ENCODE measurements at places on chromosomes 13 and 19. TPM values are rescaled to one million over a fixed set of nuclear protein-coding genes. Genes with fewer than 3 reads are reported as not detected.

Gene PAN3
- 33.3 TPM for total RNA-seq

Gene NEK5
- total RNA-seq: 0.27 TPM

Gene CTXN1
- 0.54 TPM for total RNA-seq

DNA sequence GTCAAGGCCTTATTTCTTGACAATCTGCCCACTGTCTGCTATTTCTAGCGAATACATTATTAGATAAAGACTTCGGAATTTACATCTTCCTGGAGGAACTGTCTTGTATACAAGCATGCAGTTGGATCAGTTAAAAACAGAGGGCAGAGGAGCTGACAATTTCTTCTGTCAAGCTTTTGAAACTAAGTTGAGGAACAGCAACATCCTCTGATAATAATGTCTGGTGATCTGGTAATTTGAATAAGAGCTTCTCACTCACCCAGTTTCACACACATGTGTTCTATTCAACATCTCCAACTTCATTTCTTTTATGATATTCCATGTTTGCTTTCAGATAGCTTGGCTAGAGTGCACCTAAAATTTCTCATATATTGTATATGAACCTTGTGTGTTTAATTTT is 50.2 kb downstream of the MTMR6 start:
- no peaks in the 10 kb centered on the region for H3K27me3 ChIP-seq
- H3K27ac ChIP-seq: no peak overlapping the region
- no peaks in the 10 kb centered on the region for H3K4me1 ChIP-seq
- H3K36me3 ChIP-seq: no peaks in the 10 kb centered on the region
- DNase-seq: no peak

GRCh38 chr19:16160445-16160942 is 12.8 kb downstream of the CIB3 start:
- no peak overlapping the region for H3K4me3 ChIP-seq
- H3K36me3 ChIP-seq: no peaks in the 10 kb centered on the region
- H3K27ac ChIP-seq: no peak overlapping the region

Gene ZNF177
- total RNA-seq: 1.9 TPM

GRCh38 chr13:33723365-33723764 is 94.6 kb upstream of the RFC3 start:
- H3K4me1 ChIP-seq: peaks cover 21% of the 10 kb centered on the region
- no peak for DNase-seq

DNA sequence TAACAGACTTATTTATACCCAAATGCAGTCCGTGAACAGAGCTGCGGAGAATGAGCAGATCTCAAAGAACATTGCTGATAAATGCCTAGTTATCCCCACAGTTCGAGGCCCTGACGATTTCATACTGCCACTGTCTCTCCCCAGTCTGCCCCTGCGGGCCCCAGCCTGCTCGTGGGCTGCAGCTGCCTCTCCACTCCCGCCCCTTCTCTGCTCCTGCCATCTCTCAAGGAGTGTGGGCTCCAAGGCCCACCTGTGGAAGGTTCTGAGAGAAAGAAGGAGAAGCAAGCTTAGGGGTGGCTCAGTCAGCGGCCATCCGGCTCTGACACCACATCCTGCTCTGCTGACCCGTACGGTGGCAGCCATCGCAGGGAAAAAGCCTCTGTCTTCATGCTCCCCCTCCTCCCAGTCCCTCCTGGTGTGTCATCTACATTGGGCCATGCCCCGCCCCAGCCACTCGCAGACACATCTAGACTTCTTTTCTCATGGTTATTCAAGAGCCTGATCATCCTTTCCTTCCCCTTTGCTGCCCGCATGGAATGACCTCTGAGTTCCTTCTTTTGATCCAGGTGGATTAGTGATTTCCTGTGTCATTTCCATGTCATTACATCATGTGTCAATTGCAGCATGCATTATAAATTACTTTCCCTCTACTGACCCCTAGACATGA is 52.0 kb downstream of the EPS15L1 start:
- H3K4me3 ChIP-seq: no peak overlapping the region
- H3K27ac ChIP-seq: no peak overlapping the region
- peaks cover 49% of the 10 kb centered on the region for H3K36me3 ChIP-seq
- no peak for DNase-seq

- H3K27ac ChIP-seq: no peak overlapping the region
- no peak overlapping the region for H3K4me3 ChIP-seq
- DNase-seq: no peak
Observed at GRCh38 chr13:47119575-47120235, 222.9 kb upstream of the HTR2A start.

- H3K4me1 ChIP-seq: peaks cover 3% of the 10 kb centered on the region
- H3K27ac ChIP-seq: no peak overlapping the region
- no peak overlapping the region for H3K4me3 ChIP-seq
- H3K36me3 ChIP-seq: no peaks in the 10 kb centered on the region
- H3K27me3 ChIP-seq: no peaks in the 10 kb centered on the region
Observed at GRCh38 chr13:107124129-107124718, 556.3 kb upstream of the ARGLU1 start.

Gene NLRP9
- not detected for total RNA-seq

Gene C2CD4C
- total RNA-seq: 1.6 TPM

- no peaks in the 10 kb centered on the region for H3K27me3 ChIP-seq
- H3K4me1 ChIP-seq: no peaks in the 10 kb centered on the region
- H3K4me3 ChIP-seq: no peak overlapping the region
- H3K36me3 ChIP-seq: no peaks in the 10 kb centered on the region
- no peak for DNase-seq
- H3K27ac ChIP-seq: no peak overlapping the region
Observed at GRCh38 chr13:71090990-71091389, 776.0 kb downstream of the DACH1 start.

Gene ZNF285
- total RNA-seq: 0.27 TPM

GRCh38 chr19:49987159-49987698 is 26.3 kb upstream of the SIGLEC11 start:
- no peaks in the 10 kb centered on the region for H3K4me1 ChIP-seq
- no peak overlapping the region for H3K4me3 ChIP-seq
- DNase-seq: peak; percentile 66
- no peaks in the 10 kb centered on the region for H3K27me3 ChIP-seq
- H3K27ac ChIP-seq: no peak overlapping the region

- no peaks in the 10 kb centered on the region for H3K27me3 ChIP-seq
- peaks cover 21% of the 10 kb centered on the region for H3K4me1 ChIP-seq
- no peaks in the 10 kb centered on the region for H3K36me3 ChIP-seq
- H3K4me3 ChIP-seq: no peak overlapping the region
- no peak overlapping the region for H3K27ac ChIP-seq
- no peak for DNase-seq
Observed at GRCh38 chr13:98225036-98225940, 48.2 kb upstream of the RNF113B start.

GRCh38 chr19:34507414-34508067 is 26.0 kb downstream of the WTIP start:
- H3K4me3 ChIP-seq: no peak overlapping the region
- no peaks in the 10 kb centered on the region for H3K27me3 ChIP-seq
- no peaks in the 10 kb centered on the region for H3K36me3 ChIP-seq
- H3K4me1 ChIP-seq: no peaks in the 10 kb centered on the region

GRCh38 chr19:50003810-50004419 is 21.3 kb downstream of the VRK3 start:
- DNase-seq: peak; percentile 59
- peak overlapping the region; percentile 56 for H3K4me3 ChIP-seq
- peak overlapping the region; percentile 97 for H3K27ac ChIP-seq
- H3K27me3 ChIP-seq: no peaks in the 10 kb centered on the region
- peaks cover 29% of the 10 kb centered on the region for H3K4me1 ChIP-seq

DNA sequence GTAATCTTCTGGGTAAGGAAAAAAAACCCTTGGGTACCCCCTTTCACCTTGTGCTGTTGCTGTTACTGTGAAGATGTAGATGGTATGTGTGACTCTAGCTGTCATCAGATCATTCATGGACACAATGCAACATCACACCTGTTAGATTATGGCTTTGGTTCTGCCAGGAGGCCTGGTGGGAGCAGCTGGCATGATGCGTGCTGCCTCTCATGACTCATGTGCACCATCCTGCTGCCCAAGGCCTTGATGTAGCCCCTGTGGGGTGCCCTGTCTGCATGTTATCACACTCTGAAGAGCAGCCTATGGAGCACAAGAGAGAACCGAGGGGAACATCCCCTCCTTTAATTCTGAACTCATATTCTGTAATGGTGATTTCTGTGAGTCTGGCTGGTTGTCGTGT is 57.7 kb upstream of the TEX29 start:
- no peak for DNase-seq
- H3K36me3 ChIP-seq: peaks cover 22% of the 10 kb centered on the region
- no peak overlapping the region for H3K4me3 ChIP-seq

- H3K36me3 ChIP-seq: no peaks in the 10 kb centered on the region
- no peak for DNase-seq
- no peak overlapping the region for H3K27ac ChIP-seq
- H3K27me3 ChIP-seq: no peaks in the 10 kb centered on the region
- H3K4me3 ChIP-seq: no peak overlapping the region
Observed at GRCh38 chr13:28750187-28751045, 31.6 kb upstream of the SLC46A3 start.

Gene WDR87
- not detected for total RNA-seq

DNA sequence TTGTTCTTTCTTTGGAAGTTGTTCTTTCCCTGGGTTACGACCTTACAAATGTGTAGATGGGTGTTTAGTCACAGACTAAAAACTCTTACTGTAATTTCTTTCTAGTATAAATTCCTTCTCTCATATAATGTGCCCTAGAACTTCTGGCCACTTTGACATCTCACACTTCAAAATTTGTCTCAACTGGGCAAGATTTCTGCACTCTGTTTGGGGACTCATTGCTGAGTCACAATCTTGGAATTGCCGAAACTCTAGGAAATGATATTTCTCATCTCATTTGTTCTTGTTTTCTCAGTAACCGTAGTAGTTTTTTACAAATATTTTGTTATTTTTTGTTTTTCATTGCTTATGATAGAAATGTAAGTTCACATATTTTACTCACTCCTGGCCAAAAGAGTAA is 2523.2 kb upstream of the PCDH20 start:
- no peaks in the 10 kb centered on the region for H3K36me3 ChIP-seq
- no peak overlapping the region for H3K27ac ChIP-seq
- no peak for DNase-seq
- no peaks in the 10 kb centered on the region for H3K4me1 ChIP-seq

DNA sequence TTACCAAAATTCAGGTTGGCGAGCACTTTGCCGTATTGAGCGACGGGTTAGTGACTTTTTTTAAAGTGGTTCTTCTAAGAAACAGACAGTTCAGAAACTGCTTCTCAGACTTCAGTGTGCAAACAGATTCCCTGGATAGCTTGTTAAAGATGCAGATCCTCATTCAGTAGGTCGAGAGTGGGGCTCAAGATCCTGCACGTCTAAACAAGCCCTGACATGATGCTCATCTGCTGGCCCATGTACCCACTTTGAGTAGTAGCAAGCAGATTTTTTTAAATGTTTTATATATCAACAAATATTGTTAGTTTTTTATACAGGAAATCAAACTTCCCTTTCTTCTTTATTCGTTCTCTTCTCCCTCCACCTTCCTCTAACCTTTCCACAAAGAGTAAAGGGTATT is 7.3 kb downstream of the METTL21C start:
- H3K27me3 ChIP-seq: no peaks in the 10 kb centered on the region
- H3K4me1 ChIP-seq: no peaks in the 10 kb centered on the region
- no peaks in the 10 kb centered on the region for H3K36me3 ChIP-seq
- DNase-seq: no peak
- no peak overlapping the region for H3K4me3 ChIP-seq

- H3K27ac ChIP-seq: peak within 1 kb of the TSS; percentile 78
- H3K36me3 ChIP-seq: no peaks in the 10 kb centered on the region
- peak within 1 kb of the TSS; percentile 80 for H3K4me3 ChIP-seq
- peak; percentile 38 for DNase-seq
- H3K4me1 ChIP-seq: peaks cover 18% of the 10 kb centered on the region
Observed at GRCh38 chr19:18683109-18683957, at the start of gene CRTC1. CRTC1 (plus strand) TSS chr19:18683680; CDS start chr19:18683703, 23 bp downstream.

DNA sequence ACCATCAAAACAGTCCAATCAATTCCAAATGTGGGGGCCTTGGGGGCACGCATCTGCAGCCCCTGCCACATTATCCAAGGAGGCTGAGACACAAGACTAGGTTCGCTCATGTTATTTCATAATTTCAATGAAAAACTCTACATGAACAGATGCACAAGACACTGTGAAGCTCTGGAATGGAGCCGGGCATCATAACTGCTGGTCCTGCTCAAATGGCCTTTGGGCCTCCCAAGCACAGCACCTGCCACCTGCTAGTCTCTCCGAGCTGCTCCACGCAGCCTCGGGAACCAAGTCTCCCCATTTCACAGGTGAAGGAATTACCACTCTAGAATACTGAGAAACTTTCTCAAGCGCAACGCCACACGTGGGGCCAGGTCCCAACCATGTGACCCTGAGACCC is 16.9 kb downstream of the CARS2 start:
- H3K4me1 ChIP-seq: no peaks in the 10 kb centered on the region
- H3K27ac ChIP-seq: no peak overlapping the region
- H3K36me3 ChIP-seq: peaks cover 31% of the 10 kb centered on the region
- no peak overlapping the region for H3K4me3 ChIP-seq

Gene IZUMO2
- not detected for total RNA-seq

Measured in thoracic aorta (tissue), 2 donors.